ENCODE measurements at places on chromosomes 4 and X.

- no peak for DNase-seq
These were observed 13.5 kb downstream of the STIM2 start for GRCh38 chr4:26874110-26874509.

- peak; percentile 31 for DNase-seq
These were observed 74.5 kb upstream of the BOD1L1 start for GRCh38 chr4:13701937-13702446.

GRCh38 chr4:157776930-157777528, 395.8 kb downstream of the GASK1B start:
- no peak for DNase-seq

DNA sequence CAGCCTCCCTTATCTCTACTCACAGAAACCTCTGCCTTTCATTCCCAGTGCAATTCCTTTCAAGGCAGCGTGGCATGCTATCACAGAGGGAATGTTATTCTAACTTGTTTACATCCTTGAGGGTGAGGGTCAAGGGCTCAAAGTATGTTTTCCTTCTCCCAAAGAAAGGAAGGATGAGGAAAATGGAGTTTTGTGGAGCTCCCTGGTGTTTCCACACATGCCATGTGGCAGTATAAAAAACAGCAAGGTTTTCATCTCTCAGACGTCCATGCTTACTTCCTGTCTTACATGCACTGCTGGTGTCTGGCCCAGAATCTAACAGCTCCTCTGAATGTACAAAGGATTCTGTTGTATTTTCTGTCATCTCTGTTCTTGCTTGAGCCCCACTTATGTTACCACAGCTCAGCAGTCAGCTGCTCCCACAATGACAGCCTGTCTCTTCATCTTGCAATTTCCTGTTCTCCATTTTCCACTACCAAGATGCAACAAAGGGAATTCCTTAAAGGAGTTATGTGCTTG, 128.0 kb downstream of the SNCA start:
- no peak for DNase-seq

- DNase-seq: no peak
These were observed 10.9 kb downstream of the TMA16 start for GRCh38 chr4:163505374-163505773.

DNA sequence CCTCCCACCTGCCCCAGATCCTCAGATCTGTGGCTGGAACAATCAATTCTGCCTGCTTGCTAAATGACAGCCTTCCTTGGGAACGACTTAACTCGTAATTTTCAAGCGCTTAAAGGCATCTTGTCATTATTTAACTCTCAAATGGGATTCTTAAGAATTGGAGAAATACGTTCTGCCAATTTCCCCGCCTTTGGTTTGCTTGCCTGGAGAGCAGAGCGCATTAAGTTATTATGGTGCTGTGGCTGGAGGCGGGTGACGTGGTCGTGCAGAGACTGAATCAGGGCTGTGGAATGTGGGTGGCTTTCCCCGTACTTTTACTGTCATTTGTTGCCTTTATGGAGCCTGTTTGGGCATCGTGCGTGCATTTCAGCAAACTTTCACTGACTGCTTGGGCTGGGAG, 78.9 kb upstream of the PSAPL1 start:
- DNase-seq: no peak

DNA sequence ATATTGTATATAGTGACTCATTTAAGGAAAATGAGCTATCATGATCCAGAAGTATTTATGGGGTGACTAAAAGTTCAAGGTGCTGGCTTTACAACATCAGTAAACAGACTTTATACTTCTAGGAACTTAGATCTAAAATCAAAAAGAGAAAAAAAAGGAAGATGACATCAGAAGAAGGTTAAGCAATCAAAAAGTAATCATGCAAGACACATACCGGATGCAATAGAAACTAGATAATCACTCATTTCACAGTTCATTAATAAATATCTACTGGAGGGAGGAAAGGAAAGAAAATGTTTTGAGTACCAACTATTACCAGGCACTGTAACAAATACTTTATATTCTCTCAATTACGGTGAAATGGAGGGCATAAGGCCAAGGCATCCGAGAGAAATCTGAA, 276.4 kb downstream of the SPRY1 start:
- no peak for DNase-seq

- peak; percentile 45 for DNase-seq
These were observed 82.9 kb downstream of the RTL5 start for GRCh38 chrX:72048510-72049455.

- DNase-seq: peak; percentile 7
These were observed 88.4 kb downstream of the LRP2BP start for GRCh38 chr4:185307136-185307950.

GRCh38 chrX:153812220-153812619, 17.8 kb downstream of the SSR4 start:
- no peak for DNase-seq

DNA sequence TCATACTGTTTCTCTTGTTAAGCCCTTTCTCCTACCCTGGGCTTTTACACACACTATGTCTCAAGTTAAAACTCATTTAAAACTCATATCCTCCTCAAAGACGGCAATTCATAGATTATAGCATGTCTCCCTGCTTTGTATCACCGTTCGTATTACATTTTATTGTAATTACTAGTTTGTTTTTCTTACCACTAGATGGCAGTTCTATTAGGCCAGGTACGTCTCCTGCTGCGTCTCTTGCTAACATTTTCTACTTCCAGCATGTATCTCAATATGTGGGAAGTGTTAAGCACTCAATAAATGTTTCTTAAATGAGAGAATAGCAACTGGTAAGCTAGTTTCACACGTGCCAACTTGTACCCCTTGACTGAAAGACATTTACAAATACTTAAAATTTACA, 450.3 kb upstream of the PCDH7 start:
- DNase-seq: peak; percentile 59

GRCh38 chrX:4091046-4091760, 377.8 kb upstream of the PRKX start:
- DNase-seq: no peak

- DNase-seq: no peak
These were observed 2067.3 kb upstream of the AGA start for GRCh38 chr4:179509489-179509888.

GRCh38 chrX:12440246-12440645, 302.0 kb downstream of the FRMPD4 start:
- DNase-seq: no peak

- DNase-seq: peak; percentile 87
These were observed 158.7 kb downstream of the SPRY1 start for GRCh38 chr4:123555233-123555806.

DNA sequence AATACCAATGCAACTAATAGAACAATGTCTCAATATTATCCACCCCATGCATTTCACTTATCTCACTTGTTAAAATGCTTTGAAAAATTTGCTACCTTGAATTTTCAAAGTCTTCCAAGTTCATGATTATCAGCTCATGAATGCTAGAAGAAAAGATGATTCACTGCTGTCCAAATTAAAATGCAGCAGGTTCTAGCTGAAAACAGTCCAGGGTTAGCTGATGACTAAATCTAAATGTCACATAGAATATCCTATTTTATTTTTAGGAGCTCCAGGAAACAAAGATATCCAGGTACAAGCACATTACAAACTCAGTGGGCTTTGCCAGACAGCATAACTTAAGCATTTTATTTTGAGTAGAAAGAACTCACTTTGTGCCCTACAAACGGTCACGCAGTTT, 38.0 kb upstream of the SPARCL1 start:
- DNase-seq: no peak
